ENCODE measurements at places on chromosomes 2 and 18. TPM values are rescaled to one million over a fixed set of nuclear protein-coding genes. Genes with fewer than 3 reads are reported as not detected.

- no peaks in the 10 kb centered on the region for H3K36me3 ChIP-seq
- H3K4me3 ChIP-seq: no peak overlapping the region
- H3K4me1 ChIP-seq: peaks cover 8% of the 10 kb centered on the region
- H3K27ac ChIP-seq: no peak overlapping the region
These were observed 689.4 kb downstream of the ZEB2 start for GRCh38 chr2:143830476-143830875.

- no peaks in the 10 kb centered on the region for H3K36me3 ChIP-seq
- no peaks in the 10 kb centered on the region for H3K4me1 ChIP-seq
These were observed 109.6 kb downstream of the TAF4B start for GRCh38 chr18:26335571-26336487.

DNA sequence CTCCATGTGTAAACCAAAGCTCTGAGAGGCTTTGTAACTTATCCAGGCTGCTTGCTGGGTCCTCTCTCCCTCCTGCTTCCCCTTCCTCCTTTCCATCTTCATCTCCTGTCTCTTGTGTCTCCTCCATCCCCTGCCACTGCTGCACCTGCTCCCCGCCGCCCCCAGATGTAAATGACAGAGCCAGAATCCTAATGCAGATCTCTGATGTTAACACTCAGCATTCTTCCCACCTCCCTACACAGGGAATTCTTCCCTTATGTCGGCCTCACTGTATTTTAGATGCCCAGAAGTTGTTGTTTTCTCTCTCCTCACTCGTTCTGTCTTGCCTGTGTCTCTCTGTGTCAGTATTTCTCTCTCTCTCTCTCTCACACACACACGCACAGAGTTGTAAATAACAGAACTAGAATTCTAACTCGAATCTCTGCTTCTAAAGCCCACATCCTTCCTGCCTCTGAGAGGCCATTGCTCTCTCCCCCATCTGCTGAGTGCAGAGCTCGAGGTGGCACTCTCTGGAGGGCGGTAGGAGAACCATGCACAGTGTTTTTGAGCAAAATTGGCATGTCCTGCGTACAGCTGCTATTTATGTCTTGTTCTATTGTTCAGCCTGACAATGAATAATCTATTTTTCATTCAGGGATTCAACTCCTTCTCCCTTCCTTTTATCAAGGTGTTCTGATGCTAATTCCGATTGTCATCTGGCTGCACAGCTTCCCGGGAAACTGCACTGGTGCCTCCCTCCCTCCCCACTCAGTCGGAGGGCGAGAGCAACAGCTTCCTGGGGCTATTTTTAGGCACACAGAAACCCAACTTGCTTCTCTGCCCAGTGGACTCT, 219.9 kb downstream of the SH3RF3 start:
- H3K36me3 ChIP-seq: no peaks in the 10 kb centered on the region
- H3K4me3 ChIP-seq: no peak overlapping the region
- DNase-seq: no peak
- H3K27me3 ChIP-seq: no peaks in the 10 kb centered on the region
- no peak overlapping the region for H3K27ac ChIP-seq
- no peaks in the 10 kb centered on the region for H3K4me1 ChIP-seq

DNA sequence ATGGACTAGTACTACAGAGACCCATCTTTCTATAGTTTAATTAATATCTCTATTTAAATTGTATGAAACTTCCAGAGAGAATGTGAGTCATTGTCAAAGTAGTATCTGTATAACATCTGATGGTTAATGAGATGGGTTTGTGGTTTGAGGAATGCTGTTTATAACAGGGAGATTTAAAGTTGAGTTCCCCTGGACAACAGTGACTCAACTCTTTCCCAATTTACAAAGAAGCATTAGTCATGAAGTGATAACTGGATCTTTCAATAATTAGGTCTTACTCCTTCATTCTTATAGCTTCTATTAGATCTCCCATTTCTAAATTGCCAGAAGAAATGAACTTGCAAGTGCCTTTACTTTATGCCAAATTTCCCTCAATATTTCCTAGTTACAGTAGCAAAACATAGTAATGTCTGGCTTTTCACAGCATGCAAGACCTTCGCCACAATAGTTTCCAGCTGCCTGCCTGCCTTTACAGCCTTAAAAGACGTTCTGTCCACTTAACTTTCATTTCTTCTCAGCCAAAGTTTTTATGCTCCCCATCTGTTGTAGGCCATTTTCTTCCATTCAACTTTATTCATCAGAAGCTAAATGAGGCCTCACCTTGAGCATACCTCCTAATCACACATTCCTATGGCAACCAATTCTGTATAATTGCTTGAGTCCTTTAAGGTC, 47.7 kb upstream of the WDR75 start:
- no peaks in the 10 kb centered on the region for H3K27me3 ChIP-seq
- H3K36me3 ChIP-seq: no peaks in the 10 kb centered on the region
- H3K27ac ChIP-seq: no peak overlapping the region
- no peak overlapping the region for H3K4me3 ChIP-seq

DNA sequence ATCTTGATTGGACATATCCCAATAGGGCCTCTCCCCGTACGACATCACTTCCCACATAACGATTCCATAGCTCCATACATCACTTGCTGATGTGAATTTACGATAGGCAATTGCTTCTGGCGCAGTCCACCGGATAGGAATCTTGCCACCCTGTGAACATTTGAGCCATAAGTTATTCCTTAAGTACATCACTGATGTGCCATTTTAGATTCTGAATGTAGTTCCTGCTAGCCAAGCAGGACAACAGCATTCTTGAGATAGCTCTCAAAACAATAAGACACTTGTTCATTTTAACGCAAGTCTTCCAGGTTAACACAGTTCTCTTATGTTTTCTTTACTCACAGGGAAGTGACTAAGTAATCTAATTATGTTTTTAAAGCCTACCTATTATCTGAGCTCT, 138.0 kb downstream of the EPHA4 start:
- H3K27me3 ChIP-seq: no peaks in the 10 kb centered on the region
- DNase-seq: no peak
- no peaks in the 10 kb centered on the region for H3K4me1 ChIP-seq

- H3K36me3 ChIP-seq: no peaks in the 10 kb centered on the region
- no peaks in the 10 kb centered on the region for H3K27me3 ChIP-seq
- H3K4me3 ChIP-seq: no peak overlapping the region
- H3K27ac ChIP-seq: no peak overlapping the region
These were observed 193.2 kb downstream of the CCDC85A start for GRCh38 chr2:56376699-56377665.

DNA sequence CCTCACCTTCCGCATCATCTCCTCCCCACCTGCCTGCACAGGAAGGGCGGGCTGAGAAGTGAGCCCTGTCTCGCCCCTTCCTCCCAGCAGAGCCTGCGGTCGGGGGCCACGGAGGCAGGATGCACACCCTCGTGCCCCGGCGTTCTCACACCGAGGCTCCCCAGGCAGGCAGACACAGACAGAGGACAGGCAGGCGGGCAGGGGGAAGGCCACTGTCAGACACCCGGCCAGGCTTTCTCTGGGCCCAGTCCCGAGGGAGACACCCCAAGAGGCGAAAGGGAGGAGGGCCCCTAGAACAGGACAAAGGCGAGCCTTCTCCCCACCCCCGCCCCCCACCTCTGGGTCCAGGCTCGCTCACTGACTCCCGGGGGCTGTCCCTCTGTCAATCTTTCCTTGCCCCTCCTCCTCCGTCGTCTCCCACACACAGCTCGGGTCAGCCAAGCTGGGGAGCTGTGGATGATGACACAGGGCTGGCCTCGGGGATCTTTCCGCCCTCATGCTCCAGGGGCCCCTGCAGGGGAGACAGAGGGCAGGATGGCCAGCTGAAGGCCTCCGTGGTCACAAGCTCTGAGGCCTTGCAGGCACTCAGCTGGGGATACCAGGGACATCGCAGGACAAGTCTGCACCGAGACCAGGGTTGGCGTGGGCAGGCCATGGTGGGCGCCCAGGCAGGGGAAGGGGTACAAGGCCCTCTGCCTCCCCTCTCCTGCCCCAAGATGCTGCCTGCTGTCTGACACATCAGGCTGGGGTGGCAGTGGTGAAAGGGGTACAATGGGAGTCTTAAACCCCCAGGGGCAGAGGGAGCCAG, 24.9 kb downstream of the BIN1 start:
- no peaks in the 10 kb centered on the region for H3K4me1 ChIP-seq
- no peaks in the 10 kb centered on the region for H3K27me3 ChIP-seq
- H3K36me3 ChIP-seq: no peaks in the 10 kb centered on the region
- no peak overlapping the region for H3K4me3 ChIP-seq
- no peak overlapping the region for H3K27ac ChIP-seq

DNA sequence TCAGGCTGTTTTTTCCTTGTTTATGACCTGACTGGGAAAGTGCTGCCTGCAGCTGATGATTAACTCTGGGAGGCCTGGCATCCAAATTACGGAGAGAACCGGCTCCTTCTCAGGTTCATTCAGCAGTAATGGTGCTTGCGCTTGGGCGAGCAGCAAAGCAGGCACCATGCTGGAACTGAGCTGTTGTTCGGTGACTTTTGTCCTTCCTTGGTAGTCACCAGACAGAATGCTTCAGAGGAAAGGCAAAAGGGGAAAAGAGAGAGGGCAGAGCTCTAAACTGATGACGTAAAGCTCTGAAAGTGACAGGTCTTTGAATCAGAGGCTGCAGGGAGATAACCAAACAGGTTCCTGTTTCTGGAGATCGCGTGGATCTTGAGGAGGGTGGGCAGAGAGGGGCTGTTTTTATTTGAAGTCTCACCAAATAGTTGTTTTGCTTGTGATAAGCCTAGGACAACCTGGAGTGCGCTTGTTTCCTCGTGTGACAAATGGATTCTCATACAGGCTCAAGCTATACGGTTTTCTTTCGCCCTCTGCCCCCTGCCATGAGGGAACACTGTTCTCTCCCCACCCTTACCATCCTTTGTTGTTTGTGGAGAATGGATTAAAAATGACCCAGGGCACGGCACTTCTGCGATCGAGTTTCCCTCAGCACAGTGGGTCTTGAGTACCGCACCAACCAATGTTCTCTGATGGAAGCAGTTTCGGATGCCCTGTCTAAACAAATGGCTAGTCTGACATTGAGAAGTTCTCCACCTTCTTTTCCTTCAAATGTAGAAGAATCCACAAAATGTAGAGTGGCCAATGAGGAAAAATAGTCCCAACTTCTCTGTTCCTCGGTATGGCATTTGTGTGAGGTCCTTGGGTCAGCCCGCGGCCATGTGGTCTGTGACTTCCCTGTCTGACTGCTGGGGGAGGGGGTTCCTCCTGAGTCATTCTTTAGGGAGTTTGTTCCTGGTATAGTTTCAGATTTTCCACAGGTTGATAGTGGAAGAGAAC, 1.3 kb downstream of the RASGRP3 start:
- no peak for DNase-seq
- H3K27me3 ChIP-seq: no peaks in the 10 kb centered on the region
- no peak overlapping the region for H3K4me3 ChIP-seq
- H3K4me1 ChIP-seq: peaks cover 5% of the 10 kb centered on the region

GRCh38 chr2:119025762-119026351, 83.9 kb downstream of the MARCO start:
- DNase-seq: no peak
- H3K36me3 ChIP-seq: no peaks in the 10 kb centered on the region
- no peak overlapping the region for H3K27ac ChIP-seq
- no peak overlapping the region for H3K4me3 ChIP-seq

GRCh38 chr18:9568186-9568585, 46.2 kb downstream of the PPP4R1 start:
- H3K27ac ChIP-seq: no peak overlapping the region
- no peaks in the 10 kb centered on the region for H3K27me3 ChIP-seq
- no peak for DNase-seq
- no peak overlapping the region for H3K4me3 ChIP-seq
- H3K4me1 ChIP-seq: no peaks in the 10 kb centered on the region
- H3K36me3 ChIP-seq: peaks cover 22% of the 10 kb centered on the region

DNA sequence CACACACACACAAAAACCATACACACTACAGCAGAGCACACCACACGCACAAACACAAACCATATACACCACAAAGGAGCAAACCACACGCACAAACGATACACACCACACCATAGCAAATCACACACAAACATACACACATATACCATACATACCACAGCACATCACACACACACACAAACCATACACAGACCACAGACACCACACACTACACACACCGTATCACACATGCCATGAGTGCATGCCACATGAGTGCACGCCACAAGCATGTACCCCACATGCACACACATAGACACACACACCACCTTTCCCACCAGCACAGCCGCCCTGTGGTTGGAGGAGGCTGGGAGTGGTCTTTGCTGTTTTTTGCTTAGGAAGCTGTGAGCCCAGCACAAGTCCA, 517.1 kb upstream of the MYT1L start:
- no peak overlapping the region for H3K4me3 ChIP-seq
- no peak for DNase-seq
- H3K27me3 ChIP-seq: no peaks in the 10 kb centered on the region
- H3K4me1 ChIP-seq: peaks cover 10% of the 10 kb centered on the region

DNA sequence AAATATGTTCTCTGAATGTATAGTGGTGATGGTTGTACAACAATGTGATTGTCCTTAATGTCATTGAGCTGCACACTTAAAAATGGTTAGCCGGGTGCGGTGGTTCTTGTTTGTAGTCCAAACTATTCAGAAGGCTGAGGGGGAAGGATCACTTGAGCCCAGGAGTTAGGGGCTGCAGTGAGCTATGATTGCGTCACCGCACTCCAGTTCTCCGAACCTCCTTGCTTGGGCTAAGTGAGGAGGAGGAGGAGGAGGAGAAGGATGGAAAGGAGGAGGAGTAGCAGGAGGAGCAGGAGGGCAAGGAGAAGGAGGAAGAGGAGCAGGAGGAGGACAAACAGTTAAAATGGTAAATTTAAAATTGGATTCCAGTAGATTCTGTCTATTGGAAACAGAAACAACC, 10.5 kb downstream of the SLC14A1 start:
- H3K27me3 ChIP-seq: peaks cover 3% of the 10 kb centered on the region
- DNase-seq: no peak
- H3K4me1 ChIP-seq: no peaks in the 10 kb centered on the region
- H3K4me3 ChIP-seq: no peak overlapping the region
- H3K27ac ChIP-seq: no peak overlapping the region

- no peak for DNase-seq
- no peak overlapping the region for H3K4me3 ChIP-seq
- H3K27me3 ChIP-seq: no peaks in the 10 kb centered on the region
- H3K27ac ChIP-seq: no peak overlapping the region
- H3K4me1 ChIP-seq: no peaks in the 10 kb centered on the region
- no peaks in the 10 kb centered on the region for H3K36me3 ChIP-seq
These were observed 238.8 kb upstream of the MYT1L start for GRCh38 chr2:2569836-2570235.

DNA sequence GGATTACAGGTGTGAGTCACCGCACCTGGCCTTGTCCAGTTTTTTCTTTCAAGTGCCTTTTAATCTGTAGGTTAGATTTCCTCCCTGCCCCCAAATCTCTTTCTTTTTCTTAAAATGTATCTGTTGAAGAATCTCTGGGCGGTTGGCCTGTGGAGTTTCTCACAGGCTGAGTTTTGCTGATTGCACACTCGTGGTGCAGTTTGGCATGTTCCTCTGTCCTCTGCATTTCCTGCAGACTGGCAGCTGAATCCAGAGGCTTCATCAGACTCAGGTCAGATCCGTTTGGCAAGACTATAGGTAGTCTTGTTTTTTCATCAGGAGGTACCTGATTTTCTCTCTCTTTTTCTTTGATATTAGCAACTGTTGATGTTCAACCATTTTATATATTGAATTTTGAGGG, 5.5 kb downstream of the CASP10 start:
- no peak overlapping the region for H3K4me3 ChIP-seq
- no peaks in the 10 kb centered on the region for H3K36me3 ChIP-seq
- H3K27ac ChIP-seq: no peak overlapping the region
- no peaks in the 10 kb centered on the region for H3K4me1 ChIP-seq

GCG gene
- total RNA-seq: not detected

PROC gene
- not detected for total RNA-seq

SP140L gene
- 0.37 TPM for total RNA-seq

DTNA gene
- 18.6 TPM for total RNA-seq

FOXI3 gene
- total RNA-seq: 0.11 TPM

EDAR gene
- not detected for total RNA-seq

POTEJ gene
- not detected for total RNA-seq

AKAIN1 gene
- total RNA-seq: not detected

TGFA gene
- 0.13 TPM for total RNA-seq

All from A673 (cell line).